Spleen (tissue), 13 donors: ENCODE measurements at places on chromosomes 3 and 15.
A peak's percentile ranks its signal among the peaks of the same experiment; 100 is the strongest.

- H3K36me3 ChIP-seq = no peaks in the 10 kb centered on the region
- H3K27ac ChIP-seq = no peak overlapping the region
- H3K4me3 ChIP-seq = no peak overlapping the region
- no peak for DNase-seq
Measured at GRCh38 chr15:36925653-36926426, 174.5 kb downstream of the MEIS2 start.

GRCh38 chr15:29142129-29142747 is 127.4 kb downstream of the NSMCE3 start:
- DNase-seq = no peak
- H3K27ac ChIP-seq = no peak overlapping the region
- peaks cover 7% of the 10 kb centered on the region for H3K4me1 ChIP-seq
- no peaks in the 10 kb centered on the region for H3K36me3 ChIP-seq
- H3K27me3 ChIP-seq = peaks cover 41% of the 10 kb centered on the region

DNA sequence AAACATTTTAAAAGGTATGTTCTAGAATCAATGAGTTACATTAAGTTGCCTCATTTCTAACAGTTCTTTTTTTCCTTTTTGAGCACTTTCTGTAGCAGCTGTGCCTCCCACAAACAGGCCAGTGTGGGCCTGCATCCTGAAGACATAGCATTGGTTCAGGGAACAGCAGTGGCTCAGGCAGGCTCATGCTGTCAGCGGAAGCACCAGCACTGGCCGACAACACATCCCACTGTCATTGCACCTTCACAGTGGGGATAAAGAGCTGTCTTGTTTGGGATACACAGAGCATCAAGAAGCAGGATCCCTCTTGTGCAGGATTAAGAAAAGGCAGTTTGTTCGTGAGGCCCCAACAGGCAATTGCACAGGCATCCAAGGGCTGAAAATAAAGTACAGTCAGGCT is 123.3 kb downstream of the MOBP start:
- no peak for DNase-seq
- H3K27me3 ChIP-seq = no peaks in the 10 kb centered on the region
- H3K36me3 ChIP-seq = no peaks in the 10 kb centered on the region
- no peaks in the 10 kb centered on the region for H3K4me1 ChIP-seq
- H3K27ac ChIP-seq = no peak overlapping the region
- no peak overlapping the region for H3K4me3 ChIP-seq

GRCh38 chr15:60350108-60350507 is 47.7 kb downstream of the ANXA2 start:
- no peak overlapping the region for H3K4me3 ChIP-seq
- no peaks in the 10 kb centered on the region for H3K4me1 ChIP-seq
- no peak overlapping the region for H3K27ac ChIP-seq
- H3K27me3 ChIP-seq = no peaks in the 10 kb centered on the region
- no peak for DNase-seq

DNA sequence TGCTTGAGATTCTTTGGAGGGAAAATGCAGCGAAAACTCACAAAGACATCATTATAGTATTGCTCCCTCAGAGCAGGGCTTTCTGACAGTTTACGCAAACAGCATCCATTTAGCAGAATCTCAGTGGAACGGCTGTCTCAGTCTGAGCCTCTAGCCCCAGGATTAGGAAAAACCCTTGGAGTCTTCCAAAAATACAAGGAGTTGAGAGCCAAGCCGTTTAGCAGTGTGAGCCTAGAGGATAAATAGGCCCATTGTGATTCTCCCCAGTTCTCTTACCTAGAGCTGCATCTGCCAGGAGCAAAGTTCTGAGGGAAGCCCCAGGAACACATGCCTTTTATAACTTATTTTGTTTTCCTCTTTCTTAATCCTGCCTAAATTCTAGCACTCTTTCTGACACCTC is 359.6 kb downstream of the NTRK3 start:
- DNase-seq = no peak
- no peaks in the 10 kb centered on the region for H3K4me1 ChIP-seq
- no peaks in the 10 kb centered on the region for H3K27me3 ChIP-seq
- H3K36me3 ChIP-seq = no peaks in the 10 kb centered on the region
- H3K27ac ChIP-seq = no peak overlapping the region

DNA sequence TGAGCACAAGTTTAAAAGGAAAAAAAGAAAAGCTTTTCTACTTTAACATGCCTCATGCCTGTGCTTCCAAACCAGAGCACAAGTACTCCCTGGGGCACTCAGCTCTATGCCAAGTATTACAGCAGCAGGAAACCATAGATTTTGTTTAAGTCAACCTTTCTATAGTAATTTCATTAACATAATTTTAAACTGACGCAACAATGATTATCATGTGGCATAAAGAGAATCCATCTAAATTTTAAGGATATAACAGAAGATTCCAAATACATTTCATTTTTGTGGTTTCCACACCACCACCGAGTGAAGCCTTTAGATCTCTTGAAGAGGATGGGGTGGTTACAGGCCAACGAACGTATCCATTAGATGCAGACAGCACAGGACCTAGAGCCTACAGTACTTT is 112.1 kb downstream of the TNIK start:
- no peaks in the 10 kb centered on the region for H3K27me3 ChIP-seq
- no peak overlapping the region for H3K4me3 ChIP-seq
- H3K36me3 ChIP-seq = no peaks in the 10 kb centered on the region

DNA sequence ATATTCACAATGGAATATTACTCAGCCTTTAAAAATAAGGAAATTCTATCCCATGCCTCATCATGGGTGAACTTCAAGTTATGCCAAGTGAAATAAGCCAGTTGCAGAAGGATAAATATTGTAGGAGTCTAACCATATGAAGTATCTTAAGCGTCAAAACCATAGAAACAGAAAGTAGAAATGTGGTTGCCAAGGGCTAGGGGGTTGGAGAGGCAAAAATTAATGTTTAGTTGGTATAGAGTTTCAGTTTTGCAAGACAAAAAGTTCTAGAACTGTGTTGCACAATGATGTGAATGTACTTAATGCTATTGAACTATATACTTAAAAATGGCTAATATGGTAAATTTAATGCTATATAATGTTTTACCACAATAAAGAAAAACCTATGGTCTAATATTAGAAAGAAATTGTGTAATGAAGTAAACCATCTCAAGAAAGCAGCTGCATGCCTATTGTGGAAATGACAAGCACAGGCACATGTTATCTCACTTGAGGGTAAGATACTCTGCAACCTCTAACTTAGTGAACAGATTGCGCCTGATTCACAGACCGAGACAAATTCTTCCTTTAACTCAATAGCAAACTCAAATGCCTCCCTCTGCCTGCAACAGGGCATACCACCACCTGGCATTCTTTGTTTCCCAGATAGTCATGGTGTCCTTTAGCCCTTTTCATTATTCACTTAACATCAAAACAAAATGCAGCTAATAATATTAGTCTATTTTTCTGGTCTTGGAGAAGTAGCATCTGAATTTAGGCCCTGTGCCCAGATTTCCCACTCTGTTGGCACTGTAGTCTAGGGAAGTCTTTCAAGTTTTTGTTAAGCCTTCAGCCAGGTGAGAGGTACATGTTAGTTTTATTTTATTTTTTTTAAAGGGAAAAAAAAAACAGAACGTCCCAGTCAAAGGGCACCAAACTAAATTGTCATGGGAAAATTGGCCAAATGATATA is 80.2 kb upstream of the ACP3 start:
- H3K27ac ChIP-seq = no peak overlapping the region
- H3K36me3 ChIP-seq = no peaks in the 10 kb centered on the region
- H3K27me3 ChIP-seq = no peaks in the 10 kb centered on the region
- DNase-seq = no peak
- H3K4me3 ChIP-seq = no peak overlapping the region

DNA sequence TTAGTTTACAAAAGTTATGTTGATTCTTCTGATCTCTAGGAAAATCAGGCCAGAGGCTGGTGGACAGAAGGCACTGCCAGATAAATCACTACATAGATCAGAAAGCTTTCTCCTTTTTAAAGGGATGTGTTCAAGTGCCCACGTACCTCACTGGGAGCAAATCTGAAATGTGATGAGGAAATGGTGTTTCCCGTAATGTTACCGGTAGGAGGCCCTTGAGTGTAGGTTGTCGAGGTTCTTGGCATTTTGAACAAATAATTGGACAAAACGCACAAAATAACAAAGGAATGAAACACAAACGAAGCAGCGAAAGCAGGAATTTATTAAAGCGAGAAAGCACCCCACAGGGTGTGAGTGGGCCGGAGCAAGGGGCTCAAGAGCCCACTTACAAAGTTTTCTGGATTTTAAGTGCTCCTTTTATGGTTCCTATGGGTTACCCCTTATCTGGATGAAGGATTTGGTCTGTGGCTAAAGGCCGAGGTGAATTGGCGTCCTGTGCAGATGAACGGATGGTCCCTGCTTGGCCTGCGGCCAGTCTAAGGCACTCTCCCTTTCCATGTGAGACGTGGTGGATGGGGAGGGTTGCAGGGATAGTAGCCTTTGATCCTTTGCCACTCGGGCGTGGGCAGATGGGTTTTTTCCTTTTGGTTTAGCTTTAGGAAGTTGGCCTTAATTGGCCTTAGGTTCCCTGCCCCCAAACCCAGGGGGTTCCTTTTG is 1.0 kb downstream of the SNX1 start:
- no peak for DNase-seq
- H3K27ac ChIP-seq = peak overlapping the region; percentile 88
- peaks cover 85% of the 10 kb centered on the region for H3K4me1 ChIP-seq
- H3K36me3 ChIP-seq = no peaks in the 10 kb centered on the region

GRCh38 chr15:43190178-43190577 is 5.0 kb downstream of the CCNDBP1 start:
- H3K4me1 ChIP-seq = peaks cover 49% of the 10 kb centered on the region
- H3K36me3 ChIP-seq = peaks cover 3% of the 10 kb centered on the region
- no peaks in the 10 kb centered on the region for H3K27me3 ChIP-seq
- DNase-seq = no peak
- no peak overlapping the region for H3K4me3 ChIP-seq

DNA sequence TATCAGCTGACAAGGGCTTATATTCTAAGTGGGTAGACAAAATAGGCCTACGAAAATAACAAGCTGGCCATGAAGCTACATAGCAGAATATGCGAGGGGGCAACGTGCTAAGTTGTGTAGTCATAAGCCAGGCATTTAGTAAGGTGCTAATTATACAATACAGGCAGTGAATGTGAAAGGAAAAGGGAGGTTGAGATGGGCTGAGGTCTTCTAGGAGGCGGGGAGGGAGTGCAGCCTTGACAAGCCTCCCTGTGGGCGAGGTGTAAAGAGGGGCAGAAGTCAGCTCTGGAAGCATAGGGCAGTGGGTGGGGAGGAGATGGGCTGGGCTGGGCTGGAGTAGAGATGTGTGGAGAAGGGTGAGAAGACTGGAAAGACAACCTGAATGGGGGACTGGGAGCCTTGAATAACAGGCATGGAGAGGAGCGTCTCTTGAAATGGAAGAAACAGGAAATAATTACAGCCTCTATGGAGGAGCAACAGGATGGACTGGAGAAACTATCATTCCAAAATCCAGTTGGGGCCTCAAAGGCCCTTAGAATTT is 1.2 kb downstream of the TIGIT start:
- H3K36me3 ChIP-seq = no peaks in the 10 kb centered on the region
- H3K27me3 ChIP-seq = no peaks in the 10 kb centered on the region

DNA sequence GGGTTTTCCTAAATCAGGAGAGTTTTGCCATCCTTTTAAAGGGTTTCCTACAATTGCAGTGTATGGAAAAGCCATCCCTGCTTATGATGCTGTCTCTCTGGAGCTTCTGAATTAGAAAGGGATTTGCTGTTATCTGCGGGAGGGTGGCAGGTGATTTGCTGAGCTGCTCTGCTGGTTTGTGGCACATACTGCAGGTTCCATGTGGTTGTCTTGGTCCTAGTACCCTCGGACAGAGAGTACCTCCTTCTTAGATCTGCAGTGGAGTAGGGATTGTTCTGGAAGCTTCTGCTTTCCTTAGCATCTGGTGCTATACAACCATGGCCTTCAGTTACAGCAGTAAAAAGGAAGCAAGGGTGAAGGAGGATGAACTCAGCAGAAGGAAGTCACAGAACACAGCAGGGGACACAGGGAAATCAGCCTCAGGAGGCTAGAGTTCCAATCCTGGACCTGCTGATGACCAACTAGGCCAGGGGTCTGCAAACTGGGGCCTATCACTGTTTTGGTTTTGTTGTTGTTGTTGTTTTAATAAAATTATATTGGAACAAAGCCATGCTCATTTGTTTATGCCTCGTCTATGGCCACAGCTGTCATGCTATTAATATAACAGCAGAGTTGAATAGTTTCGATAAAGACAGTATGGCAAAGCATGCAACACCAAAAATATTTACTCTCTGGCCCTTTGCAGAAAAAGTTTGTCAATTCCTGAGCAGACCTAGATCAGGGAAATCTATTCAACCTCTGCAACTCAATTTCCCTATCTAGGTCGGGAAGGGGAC is 39.5 kb downstream of the STARD5 start:
- H3K4me3 ChIP-seq = no peak overlapping the region
- DNase-seq = no peak

DNA sequence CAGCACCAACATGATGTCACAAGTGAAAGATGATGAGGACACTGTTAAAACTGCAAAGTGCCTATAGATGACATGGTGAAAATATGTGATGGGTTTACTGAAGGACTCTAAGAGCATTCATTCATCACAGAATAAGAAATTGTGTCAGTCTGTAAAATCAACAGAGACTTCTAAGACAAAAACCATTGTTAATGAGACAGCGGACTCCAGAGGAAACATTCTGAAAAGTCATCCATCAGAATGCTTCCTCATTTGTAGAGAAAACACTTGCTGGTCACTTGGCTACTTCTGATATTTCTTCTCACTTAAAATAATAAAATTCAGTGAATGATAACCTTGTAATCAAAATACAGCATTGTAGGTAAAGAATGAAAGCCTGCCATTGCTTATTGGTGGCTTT is 7.3 kb downstream of the PLSCR4 start:
- H3K36me3 ChIP-seq = no peaks in the 10 kb centered on the region
- no peak overlapping the region for H3K4me3 ChIP-seq
- no peaks in the 10 kb centered on the region for H3K27me3 ChIP-seq
- H3K4me1 ChIP-seq = no peaks in the 10 kb centered on the region
- H3K27ac ChIP-seq = no peak overlapping the region
- no peak for DNase-seq

DNA sequence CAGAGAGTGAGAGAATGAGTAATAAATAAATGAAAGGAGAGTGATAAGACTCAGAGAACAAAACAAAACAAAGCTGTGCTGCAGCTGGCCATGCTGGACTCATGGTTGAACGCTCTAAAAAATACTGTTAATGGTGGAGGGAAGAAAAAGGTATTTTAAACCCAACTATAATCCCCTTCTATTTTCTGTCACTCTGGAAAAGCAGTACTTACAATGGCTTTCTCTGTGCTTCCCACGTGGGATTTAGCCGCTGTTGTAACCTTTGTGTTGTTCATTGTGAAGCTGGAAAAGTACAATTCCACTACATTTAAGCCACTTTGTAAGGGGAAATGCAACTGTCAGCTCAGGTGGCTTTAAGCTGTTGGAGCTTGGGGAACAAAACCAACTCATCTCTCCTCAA is 917.7 kb downstream of the IGSF11 start:
- H3K36me3 ChIP-seq = no peaks in the 10 kb centered on the region
- no peak overlapping the region for H3K27ac ChIP-seq
- H3K27me3 ChIP-seq = no peaks in the 10 kb centered on the region

GRCh38 chr3:95148107-95148506 is 1085.2 kb downstream of the NSUN3 start:
- no peak overlapping the region for H3K4me3 ChIP-seq
- no peaks in the 10 kb centered on the region for H3K4me1 ChIP-seq
- H3K27ac ChIP-seq = no peak overlapping the region
- no peaks in the 10 kb centered on the region for H3K27me3 ChIP-seq
- no peak for DNase-seq
